Nucleus accumbens (tissue), 56 donors: ENCODE measurements at places on chromosomes 5 and 9.

DNA sequence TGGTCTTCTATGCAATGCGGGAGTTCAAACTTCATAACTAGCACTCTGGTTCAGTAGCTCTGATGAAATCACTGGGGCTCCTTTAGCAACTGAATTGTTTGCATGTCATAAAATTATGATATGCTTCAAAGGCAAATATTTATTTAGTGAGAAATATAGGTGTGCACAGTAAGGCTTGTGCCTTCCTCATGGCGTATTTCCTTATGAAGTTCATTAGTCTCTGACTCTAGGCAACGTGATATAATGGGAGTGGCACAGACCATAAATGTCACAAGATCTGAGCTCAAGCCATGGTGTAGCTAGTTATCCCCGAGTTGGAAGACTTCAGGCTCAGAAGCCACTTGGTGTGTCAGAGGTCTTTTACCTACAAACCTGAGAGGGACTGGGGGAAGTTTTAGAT, 35.5 kb downstream of the PIP5K1B start:
- no peak for DNase-seq

- no peak for DNase-seq
Observed at GRCh38 chr5:175392236-175392635, 51.7 kb downstream of the DRD1 start.

DNA sequence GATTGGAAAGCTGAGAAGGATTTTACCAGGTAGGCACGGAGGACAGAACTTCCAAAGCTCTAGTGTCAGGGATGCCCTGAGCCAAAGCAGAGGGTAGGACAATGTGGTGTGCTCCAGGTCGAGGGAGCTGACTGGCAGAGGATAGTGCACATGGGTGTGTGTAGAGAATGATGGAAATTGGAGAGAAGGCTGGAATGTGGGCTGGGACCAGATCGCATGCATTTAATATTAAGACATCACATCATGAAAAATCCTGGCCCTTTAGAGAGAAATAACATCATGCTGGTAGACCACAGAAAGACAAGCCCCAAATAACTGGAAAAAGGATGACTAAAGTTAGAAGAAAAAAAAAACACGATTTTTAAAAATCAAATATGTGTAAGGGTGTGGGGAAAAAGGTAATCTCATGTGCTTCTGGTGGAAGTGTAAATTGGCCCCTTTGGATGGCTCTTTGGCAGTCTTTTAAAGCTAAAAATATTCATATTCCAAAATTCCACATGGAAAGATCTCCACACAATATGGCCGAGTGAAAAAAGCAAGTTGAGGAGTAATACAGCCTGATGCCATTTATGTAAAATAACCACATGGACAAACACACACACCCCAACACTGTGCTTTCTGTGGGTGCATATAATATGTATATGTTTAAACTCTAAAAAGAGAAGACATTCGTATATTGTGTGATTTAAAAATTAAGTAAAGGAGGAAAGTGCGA, 67.0 kb upstream of the TGFBR1 start:
- no peak for DNase-seq

- no peak for DNase-seq
Observed at GRCh38 chr5:174189654-174190541, 144.4 kb downstream of the NSG2 start.

- DNase-seq = no peak
Observed at GRCh38 chr5:135032999-135033861, 798 bp downstream of the PITX1 start.

- no peak for DNase-seq
Observed at GRCh38 chr5:88130211-88130815, 138.3 kb downstream of the TMEM161B start.

- no peak for DNase-seq
Observed at GRCh38 chr5:140169410-140169809, 5.6 kb upstream of the CYSTM1 start.

DNA sequence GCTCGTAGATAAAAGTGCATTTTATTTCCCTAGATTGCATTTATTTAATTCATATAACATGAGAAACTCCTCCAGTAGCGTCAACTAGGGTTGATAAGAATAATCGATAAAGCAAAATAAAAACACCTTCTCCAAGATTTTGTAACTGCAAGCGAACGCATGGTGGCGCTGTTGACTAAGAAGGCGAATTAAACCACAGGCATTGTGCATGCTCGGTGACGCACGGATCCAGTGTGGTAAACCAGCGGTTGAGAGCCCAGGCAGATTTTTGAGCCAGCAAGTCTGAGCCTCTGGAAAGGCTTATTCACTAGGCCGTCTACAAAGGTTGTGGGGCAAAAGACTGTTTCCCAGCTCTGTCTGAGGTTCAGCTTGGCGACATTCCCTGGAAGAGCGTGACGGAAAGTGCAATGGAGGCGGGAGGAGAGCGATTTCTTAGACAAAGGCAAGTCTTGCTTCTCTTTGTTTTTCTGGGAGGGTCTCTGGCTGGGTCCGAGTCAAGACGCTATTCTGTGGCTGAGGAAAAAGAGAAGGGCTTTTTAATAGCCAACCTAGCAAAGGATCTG, at the start of gene PCDHB3:
TSS of gene PCDHB3 (plus strand) at position 231 of the 563 bp plus-strand sequence. CDS start at position 408, 177 bp downstream.
- DNase-seq = peak; percentile 52

DNA sequence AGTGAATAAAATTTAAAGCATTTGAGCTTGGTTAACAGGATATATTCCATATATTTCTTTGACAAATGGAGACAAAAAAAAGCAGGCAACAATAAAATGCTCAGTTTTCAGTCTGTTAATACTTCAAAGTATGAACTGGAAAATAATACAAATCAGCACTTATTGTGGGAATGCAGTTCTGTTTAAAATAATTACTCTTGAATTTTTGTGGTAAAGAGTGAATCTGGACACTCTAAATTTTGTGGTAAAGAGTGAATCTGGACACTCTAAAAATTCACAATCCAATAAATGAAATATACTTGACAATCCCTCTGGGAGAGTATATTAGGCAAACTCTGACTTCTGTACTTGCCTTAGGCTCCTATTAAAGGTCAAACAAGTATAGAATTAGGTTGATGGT, 141.9 kb upstream of the RASA1 start:
- no peak for DNase-seq

- no peak for DNase-seq
Observed at GRCh38 chr9:16310278-16311110, 560.0 kb downstream of the BNC2 start.

DNA sequence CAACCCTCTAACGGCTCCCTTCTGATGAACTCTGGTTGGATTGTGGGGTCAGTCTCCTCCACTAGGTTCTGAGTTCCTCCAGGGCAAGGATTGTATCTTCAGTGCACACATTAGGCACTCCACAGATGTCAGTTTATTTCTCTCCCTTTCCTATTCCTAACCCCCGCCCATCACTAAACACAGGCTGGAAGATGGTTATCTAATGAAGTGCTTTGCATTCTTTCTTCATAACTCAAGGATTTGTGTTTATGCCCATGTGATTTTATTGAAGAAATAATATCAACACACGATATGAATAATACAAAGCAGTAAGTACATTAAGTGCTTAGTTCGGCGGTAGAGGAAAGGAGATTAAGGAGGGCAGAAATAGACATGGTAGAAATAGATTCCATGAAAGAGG, 4.4 kb upstream of the CREBRF start:
- no peak for DNase-seq

GRCh38 chr9:36456480-36457065, 56.5 kb upstream of the RNF38 start:
- DNase-seq = no peak

DNA sequence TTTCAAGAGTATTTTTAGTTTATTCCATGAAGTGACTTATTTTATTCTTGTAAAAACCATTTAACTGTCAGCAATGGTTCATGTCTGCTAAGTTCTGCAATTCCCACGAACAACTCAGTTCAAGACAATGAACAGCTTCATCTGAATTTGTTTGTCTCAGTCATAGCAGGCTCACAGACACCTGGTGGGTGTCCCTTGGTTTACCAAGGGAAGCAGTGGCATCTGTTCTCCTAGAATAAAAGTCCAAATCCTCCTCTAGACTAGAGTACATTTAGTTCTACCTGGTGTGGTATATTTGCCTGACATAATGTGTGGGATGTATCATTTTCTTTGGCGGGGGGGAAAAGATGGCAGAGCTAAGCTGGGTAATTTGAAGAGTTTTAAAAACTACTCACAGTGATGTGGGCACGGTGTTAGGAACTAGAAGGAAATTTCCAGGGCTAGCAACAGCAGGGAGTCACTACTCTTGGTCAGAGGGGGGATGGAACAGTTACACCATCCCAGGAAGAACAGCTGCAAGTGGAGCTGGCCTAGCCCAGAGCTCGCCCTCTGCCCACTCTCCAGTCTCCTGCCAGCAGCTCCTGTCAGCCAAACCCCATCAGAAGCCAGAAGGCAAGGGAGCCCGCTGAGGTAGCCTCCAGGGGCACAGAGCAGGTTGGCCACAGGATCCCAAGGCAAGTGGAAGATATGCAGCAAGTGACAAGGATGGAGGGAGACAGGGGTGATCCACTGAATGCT, 100.3 kb downstream of the PJA2 start:
- peak; percentile 27 for DNase-seq

DNA sequence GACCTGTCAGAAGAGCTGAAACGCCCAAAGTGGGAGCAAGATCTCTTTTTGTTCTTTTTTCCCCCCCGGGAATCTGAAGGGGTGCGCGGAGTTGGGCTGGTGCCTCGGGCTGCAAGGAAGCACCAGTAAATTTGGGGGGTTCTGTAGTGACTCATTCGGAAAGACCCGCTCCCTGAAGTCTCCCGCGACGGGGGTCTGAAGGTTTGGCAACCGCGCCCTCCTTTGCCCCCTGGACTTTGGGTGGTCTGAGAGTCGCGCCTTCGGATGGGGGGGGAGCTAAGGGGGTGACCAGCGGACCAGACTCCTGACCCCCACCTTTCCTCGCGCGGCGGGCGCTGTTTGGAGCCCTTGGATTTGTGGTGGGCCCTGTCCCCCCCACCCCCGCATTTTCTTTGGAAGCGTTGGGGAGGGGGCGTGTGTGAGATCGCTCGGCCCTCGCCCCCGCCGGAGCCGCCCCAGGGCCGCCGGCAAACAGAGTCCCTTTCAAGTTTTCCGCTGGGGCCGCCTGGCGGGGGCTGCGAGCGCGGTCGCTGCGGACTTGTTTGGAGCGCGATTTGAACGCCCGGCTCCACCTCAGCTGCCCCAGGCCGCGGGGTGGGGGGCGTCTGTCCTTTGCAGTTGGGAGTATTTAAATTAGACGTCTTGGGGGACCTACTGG, 2.0 kb downstream of the CXXC5 start:
- no peak for DNase-seq

DNA sequence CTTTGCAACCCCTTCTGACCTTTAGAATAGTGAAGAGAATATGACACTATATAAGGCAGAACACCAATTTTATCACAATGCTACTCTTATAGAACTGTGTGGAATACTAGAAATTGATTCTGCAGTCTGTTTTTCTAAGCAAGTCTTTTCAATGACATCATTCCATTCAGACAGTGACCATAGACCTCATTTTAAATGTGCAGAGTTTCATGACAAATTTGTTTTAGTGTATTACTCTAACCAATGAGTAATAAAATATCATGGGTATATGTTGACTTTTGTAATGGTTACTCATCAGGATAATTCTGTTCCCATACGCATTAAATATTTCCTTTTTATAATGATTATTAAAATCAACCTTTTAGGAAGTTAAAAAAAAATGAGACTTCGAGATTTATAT, 219.9 kb downstream of the COX7C start:
- no peak for DNase-seq

GRCh38 chr9:26639761-26640160, 252.8 kb downstream of the CAAP1 start:
- DNase-seq = no peak
